Bronchus fibroblast of lung (primary cell): ENCODE measurements at places on chromosomes 1 and 21. TPM values are rescaled to one million over a fixed set of nuclear protein-coding genes. Genes with fewer than 3 reads are reported as not detected.

MAD2L2 gene
- 124 and 130 TPM in 2 replicates for total RNA-seq

ALG14 gene
- total RNA-seq: 1.6 and 1.7 TPM in 2 replicates

YBX1 gene
- total RNA-seq: 795 and 951 TPM in 2 replicates

INSRR gene
- total RNA-seq: not detected in 2 replicates

KIF2C gene
- total RNA-seq: 64.9 and 71.5 TPM in 2 replicates

LPAR3 gene
- total RNA-seq: 2.8 and 3.0 TPM in 2 replicates

KCNJ9 gene
- not detected in 2 replicates for total RNA-seq

ELAPOR1 gene
- under 0.01 TPM in 1 of 2 replicates, not detected in the other for total RNA-seq

AHCTF1 gene
- total RNA-seq: 11.9 and 15.0 TPM in 2 replicates

NLRP3 gene
- not detected in 2 replicates for total RNA-seq

ARID4B gene
- 5.8 and 6.4 TPM in 2 replicates for total RNA-seq

TNFSF4 gene
- total RNA-seq: 15.5 and 15.6 TPM in 2 replicates

SPATA21 gene
- not detected in 2 replicates for total RNA-seq

FAM131C gene
- 0.17 and 0.45 TPM in 2 replicates for total RNA-seq

HCRTR1 gene
- not detected in 2 replicates for total RNA-seq

GJA5 gene
- total RNA-seq: not detected in 2 replicates

FMO5 gene
- total RNA-seq: 0.59 and 1.0 TPM in 2 replicates

ANXA9 gene
- total RNA-seq: 0.17 and 0.30 TPM in 2 replicates

OR2L3 gene
- total RNA-seq: not detected in 2 replicates

SLX9 gene
- 16.2 and 21.5 TPM in 2 replicates for total RNA-seq

FBXO2 gene
- 0.34 and 0.89 TPM in 2 replicates for total RNA-seq

CDC7 gene
- 6.8 and 7.7 TPM in 2 replicates for total RNA-seq

PRUNE1 gene
- total RNA-seq: 8.2 and 8.4 TPM in 2 replicates

ZMYND12 gene
- total RNA-seq: 0.34 and 2.7 TPM in 2 replicates

ANGPTL3 gene
- not detected in 2 replicates for total RNA-seq

C8A gene
- not detected in 2 replicates for total RNA-seq

NR1I3 gene
- not detected in 2 replicates for total RNA-seq

HSPB7 gene
- 0.84 and 0.89 TPM in 2 replicates for total RNA-seq

MEX3A gene
- total RNA-seq: 5.1 and 6.2 TPM in 2 replicates

OLFM3 gene
- total RNA-seq: not detected in 2 replicates

KCNA10 gene
- not detected in 2 replicates for total RNA-seq

MAN1C1 gene
- total RNA-seq: 0.59 and 1.0 TPM in 2 replicates

NMNAT2 gene
- 0.17 and 0.89 TPM in 2 replicates for total RNA-seq

GJA9 gene
- total RNA-seq: not detected in 2 replicates

CD1B gene
- not detected in 2 replicates for total RNA-seq

TTC24 gene
- total RNA-seq: not detected in 2 replicates

CFHR2 gene
- not detected in 2 replicates for total RNA-seq

WNT2B gene
- 0.50 and 0.74 TPM in 2 replicates for total RNA-seq

CD1E gene
- not detected in 2 replicates for total RNA-seq

AADACL3 gene
- total RNA-seq: not detected in 2 replicates

PTGFRN gene
- 7.0 and 10.4 TPM in 2 replicates for total RNA-seq

RBP7 gene
- not detected in 2 replicates for total RNA-seq

LINGO4 gene
- total RNA-seq: not detected in 2 replicates

TMEM79 gene
- total RNA-seq: 1.8 and 2.5 TPM in 2 replicates

GBP3 gene
- total RNA-seq: 4.6 and 6.6 TPM in 2 replicates

PLEKHN1 gene
- total RNA-seq: 1.2 and 1.9 TPM in 2 replicates

DNAJC6 gene
- total RNA-seq: 0.45 and 0.50 TPM in 2 replicates

SLC5A3 gene
- total RNA-seq: 2.4 and 3.5 TPM in 2 replicates

SYTL1 gene
- 0.67 and 0.89 TPM in 2 replicates for total RNA-seq

PRKCZ gene
- total RNA-seq: 0.84 and 1.2 TPM in 2 replicates
